Gastrocnemius medialis (tissue), 4 donors: ENCODE measurements at places on chromosomes 4 and X.

- DNase-seq, result no peak
These were observed 64.6 kb downstream of the COX7B2 start for GRCh38 chr4:46844325-46844917.

DNA sequence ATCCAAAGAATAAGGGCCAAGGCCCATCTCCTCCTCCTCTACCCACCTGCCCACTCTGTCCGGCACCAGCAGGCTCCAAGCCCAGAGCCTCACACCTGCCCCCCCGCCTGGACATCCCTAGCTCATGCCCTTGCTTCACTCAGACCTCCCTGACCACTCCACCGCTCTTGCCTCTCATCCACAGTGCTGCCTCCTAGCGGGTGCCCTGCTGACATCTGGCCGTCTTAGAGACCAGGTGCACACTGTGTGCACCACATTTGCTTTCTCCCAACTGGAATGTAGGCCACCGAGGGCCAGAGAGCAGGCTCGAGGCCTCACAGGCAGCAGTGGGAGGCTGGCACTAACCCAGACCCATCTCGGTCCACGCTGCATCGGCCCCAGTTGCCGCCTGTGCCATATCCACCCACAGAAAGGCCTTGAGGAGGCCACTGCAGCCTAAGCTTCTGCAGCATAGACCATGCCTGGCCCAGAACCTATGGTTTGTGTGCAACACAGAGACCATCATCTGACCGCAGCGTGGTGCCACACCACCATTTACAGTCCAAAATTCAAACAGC lies 13.5 kb downstream of the LETM1 start:
- DNase-seq, result no peak

DNA sequence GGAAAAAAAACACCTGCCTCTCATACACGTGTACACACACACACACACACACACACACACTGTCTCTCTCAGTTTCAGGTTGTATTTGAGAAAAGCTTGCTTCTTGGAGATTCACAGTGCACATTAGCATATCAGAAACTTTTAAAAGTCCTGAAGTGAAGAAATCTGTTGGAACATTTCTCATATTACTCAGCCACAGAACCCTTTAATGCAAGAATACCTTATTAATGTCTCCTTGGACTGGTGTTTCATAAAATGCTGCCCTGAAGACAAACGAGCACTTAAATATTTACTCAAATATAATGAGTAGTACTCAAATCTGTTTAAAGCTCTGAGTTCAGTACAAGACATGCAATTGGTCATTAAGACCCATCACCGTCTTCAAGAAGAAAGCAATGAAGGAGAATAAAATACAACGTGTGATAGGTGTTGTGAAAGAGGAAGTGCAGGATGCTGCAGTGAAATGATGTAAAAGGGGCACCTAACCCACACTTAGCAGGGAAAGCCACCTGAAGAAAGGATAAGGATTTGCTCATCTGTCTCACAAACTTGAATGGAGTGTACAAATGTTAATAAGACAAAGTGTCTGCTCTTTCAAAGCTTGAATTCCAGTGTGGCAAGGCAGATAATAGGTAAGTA lies 57.0 kb downstream of the DCLK2 start:
- DNase-seq, result no peak

GRCh38 chrX:2552621-2553201 lies 51.9 kb upstream of the DHRSX start:
- DNase-seq, result no peak

DNA sequence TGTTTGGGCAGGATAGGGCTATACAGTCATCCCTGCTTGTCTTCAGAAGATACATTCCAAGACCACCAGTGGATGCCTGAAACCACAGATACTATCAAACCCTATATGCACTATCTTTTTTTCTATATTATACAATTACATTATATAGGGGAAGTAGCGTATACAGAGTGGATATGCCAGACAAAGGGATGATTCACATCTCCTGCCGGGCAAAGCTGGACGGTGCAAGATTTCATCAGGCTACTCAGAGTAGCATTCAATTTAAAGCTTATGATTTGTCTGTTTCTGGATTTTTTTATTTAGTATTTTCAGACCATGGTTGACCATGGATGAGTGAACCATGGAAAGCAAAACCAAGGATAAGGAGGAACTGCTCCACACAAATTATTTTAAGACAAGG lies 7.0 kb upstream of the AMTN start:
- no peak for DNase-seq
